ENCODE measurements at places on chromosomes 7 and 10.

DNA sequence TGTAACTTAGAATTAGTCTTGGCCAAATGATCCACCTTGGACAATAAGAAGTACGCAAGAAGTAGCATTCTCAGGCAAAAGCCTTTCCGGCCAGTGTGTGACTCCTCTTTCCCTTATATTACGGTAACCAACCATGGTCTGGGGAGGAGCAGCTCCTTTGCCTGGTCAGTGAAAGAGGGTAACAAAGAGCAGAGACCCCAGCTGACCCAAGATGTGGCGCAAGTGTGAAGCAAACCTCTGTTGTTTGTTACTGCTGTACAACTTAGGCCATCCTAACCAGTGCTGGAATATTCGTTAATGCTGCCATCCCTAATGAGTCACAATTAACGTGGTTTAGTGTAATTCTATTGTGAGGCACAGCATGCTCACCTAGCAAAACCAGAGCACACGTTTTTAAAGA lies 44.0 kb downstream of the HIPK2 start:
- no peak for DNase-seq

GRCh38 chr10:46227936-46228562 lies 58.7 kb upstream of the ANTXRL start:
- DNase-seq, result no peak

DNA sequence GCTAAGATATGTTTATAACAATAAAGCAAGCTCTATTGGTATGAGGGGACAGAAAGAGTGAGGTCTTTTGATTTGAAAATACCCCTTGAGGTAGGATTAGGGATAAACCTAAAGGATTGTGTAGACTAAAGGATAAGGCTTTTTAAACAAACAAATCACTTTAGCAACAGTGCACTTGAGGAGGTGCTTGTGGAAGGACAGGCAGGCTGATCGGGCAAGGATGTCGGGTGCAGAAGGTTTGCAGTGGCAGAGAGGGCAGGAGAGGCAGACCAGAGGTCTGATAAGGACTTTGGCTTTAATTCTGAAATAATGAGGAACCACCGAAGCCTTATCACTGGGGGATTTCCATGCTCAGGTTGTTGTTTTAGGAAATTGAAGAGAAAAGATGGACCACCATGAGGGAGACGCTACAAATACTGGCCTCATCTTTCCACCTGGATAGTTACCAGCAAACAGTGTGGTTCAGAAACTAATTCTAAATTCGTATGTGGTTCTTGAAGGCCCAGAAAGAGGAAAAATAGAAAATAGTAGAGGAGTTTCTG lies 119.5 kb upstream of the KLF6 start:
- no peak for DNase-seq

- no peak for DNase-seq
Measured at GRCh38 chr10:68428396-68429104, 21.5 kb upstream of the RUFY2 start.

DNA sequence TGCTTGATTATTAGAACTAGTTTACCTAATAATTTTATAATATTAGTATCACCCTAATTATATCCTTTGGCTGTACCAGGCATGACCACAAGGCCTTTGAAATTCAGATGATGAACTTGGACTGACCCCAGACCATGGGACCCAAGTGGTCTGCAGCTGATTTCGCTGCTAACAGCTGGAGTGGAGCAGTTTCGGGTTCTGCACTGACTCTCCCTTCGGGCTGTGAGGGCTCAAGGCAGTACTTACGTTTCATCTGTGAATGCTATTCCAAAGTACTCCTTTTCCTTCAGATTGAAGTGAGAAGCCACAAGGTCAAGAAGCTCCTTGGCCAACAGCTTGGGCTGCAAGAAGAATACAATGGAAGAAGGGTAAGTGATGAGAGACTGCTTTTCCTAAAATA lies 223.8 kb downstream of the PRPF18 start:
- no peak for DNase-seq

DNA sequence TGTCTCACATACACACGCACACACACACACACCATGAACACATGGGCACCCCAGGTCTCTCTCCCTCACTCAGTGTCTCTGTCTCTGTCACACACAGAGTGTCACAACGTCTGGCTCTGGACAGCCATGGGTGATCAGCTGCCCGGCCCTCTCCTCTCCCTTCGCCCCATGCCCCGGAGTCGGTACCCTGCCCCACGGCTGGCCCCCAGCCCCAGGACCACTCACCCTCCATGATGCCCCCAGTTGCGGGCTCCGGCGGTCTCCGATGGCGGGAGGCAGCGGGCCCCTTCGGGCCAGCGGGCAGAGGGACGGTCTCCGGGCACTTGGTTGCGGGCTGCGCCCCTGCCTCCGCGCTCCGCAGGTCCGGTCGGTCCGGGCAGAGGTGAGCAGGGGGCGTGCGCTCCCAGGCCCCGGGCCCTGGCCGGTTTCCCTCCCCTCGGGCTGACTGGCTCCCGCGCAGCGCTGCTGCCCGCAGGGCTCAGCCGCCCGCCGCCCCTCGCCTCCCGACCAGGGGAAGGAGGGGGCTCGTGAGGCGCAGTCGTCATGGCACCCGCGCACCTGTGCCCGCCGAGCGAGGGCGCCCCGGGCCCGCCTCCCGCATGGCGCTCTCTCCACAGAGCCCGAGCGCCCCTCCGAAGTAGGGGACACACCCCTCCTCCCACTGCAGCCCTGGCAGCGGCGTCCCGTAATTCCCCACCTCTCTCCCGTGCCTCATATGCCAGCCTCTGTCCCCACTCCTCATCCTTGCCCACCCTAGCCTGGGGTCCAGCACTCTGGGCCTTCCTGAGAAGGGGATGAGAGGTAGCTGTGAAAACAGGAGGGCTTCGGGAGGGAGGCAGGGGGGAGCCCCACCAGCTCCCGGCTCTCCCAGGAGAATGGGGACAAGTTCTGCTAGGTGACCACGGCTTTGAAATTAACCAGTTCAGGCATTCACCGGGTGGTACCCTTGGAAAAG lies at the start of gene NPFFR1:
TSS of gene NPFFR1 (minus strand) at position 560 of the 955 bp plus-strand sequence. CDS start at position 232, 328 bp downstream.
- no peak for DNase-seq
